ENCODE measurements at places on chromosomes 11 and 22.

DNA sequence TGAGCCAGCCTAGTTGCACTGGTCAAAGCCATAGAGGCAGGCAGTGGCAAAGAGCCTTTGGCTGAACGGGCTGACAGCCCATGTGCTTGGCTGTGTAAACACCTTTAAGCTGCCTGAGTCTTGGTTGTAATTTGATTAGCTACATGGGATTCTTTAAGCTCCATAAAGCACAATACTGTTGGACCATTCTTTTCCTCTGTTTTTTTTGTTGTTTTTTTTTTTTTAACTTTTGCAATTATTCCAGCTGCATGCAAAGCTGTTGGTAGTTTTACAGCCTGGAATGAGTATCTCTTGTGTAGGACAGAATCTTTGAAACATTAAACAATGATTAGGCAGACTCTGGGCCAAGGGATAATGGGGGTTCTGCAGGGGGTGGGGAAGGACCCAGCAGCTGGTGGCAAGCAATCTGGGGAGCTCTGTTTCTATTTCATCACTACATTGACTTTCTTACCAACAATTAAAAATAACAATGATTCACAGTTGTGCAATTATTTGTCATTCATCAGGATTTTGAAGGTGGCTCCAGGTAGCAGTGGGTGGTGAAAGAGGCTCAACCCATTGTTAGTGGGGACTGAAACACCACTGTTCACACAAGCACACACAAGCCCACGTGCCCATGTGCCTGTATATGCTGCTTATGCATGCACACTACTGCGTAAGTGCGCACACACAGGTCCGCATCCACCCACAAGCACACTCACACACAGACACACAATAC lies 69.5 kb upstream of the CSNK2A3 start:
- no peak for DNase-seq

DNA sequence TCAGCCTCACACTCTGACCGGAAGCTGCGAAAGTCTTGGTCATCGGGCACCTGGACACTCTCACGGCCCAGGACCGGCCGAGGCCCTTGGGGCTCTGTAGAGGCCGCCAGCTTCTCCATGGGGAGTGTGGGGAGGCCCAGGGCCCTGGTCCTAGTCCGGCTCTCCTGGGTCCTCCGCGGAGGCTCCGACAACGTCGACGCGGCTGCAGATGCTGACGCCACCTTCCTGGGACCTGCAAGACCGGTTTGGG lies 12.9 kb downstream of the STARD10 start:
- no peak for DNase-seq

DNA sequence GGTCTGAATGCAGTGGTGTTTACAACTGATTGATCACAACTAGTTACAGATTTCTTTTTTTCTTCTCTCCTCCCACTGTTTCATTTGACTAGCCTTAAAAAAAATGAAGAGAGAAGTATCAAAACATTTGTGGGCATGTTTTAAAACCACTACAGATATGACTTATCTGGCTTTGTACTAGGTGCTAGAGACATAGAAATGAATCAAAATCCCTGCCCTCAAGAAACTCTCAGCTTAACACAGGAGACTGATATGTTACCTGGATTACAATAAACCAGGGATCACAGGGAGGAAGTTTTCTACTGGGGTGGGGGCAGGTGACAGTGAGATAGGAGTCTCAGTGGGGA lies 25.2 kb upstream of the CTR9 start:
- DNase-seq: no peak

GRCh38 chr11:76201672-76202412 lies 4.5 kb downstream of the WNT11 start:
- no peak for DNase-seq

GRCh38 chr22:36762687-36763260 lies 13.1 kb downstream of the IFT27 start:
- no peak for DNase-seq

GRCh38 chr11:101188801-101189200 lies 59.2 kb upstream of the PGR start:
- DNase-seq: no peak

DNA sequence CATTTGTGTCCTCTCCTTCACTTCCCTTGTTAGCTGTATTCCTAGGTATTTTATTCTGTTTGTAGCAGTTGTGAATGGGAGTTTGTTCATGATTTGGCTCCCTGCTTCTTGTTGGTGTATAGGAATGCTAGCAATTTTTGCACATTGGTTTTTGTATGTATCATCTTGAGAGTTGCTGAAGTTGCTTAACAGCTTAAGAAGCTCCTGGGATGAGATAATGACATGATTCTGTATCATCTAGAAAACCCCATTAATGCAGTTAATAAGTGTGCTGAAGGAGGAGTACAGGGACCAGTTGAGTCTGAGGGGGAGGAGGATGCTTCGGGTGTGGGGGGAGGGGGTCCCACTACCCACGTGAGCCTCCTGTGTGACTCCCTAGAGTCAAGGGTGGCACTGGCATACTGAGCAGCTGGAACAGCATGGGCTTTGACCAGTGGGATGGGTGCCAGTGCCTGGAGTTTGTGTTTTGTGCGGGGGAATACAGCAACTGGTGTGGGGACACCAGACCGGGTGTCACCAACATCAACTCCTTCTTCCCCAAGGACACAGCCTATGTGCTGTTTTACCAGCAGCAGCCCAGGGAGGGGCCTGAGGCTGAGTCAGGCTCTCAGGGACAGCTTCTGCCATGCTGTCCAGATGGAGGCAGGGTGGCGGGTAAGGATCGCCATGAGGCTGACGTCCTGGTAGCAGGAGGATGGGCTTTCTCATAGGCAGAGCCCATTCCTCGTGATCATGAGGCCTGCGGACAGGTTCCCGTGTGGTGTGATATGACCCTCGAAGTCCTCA lies 24.1 kb downstream of the USP35 start:
- DNase-seq: no peak

DNA sequence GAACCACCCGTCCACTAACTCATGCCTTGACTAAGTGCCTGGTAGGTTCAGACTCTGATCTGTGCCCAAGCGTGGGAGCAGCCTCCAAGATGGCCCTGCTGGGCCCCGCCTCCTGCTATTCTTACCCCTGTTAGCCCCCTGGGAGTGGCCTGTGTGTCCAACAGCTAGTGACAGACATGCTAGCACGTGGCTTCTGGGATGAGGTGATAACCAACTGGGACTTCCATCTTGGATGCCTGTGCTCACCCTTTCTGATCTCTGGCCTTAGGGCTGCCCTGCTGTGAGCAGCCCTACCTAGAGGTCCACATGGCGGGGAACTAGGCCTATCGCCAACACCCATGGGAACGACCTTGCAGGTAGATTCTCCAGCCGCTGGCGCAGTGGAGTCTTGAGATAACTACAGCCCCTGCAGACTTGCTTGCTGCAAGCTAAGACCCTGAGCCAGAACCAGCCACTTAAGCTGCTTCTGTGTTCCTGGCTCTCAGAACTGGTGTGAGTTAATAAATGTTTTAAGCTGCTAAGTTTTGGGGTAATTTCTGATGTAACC lies 2.7 kb downstream of the MRPL21 start:
- no peak for DNase-seq

- no peak for DNase-seq
These were observed 37.1 kb upstream of the NFRKB start for GRCh38 chr11:129932381-129933067.

DNA sequence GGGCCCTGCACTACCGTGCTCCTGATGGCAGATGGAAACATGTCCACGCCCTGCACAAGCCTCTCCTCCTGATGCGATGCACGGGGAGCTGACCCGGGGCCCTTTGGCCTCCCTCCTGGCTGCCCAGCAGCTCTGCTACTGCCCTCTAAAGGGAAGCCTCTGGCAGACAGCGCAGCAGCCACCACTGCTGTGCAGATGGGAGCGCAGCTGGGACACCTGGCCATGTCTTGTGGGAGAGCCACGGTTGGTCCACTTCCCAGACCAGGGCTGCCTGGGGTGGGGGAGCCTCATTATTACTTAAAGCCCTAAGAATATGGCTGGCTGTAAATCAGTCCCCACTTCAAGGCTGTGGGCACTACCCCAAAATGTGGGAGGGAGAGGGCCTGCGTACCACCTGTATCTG lies 38.3 kb downstream of the TBX1 start:
- DNase-seq: no peak

DNA sequence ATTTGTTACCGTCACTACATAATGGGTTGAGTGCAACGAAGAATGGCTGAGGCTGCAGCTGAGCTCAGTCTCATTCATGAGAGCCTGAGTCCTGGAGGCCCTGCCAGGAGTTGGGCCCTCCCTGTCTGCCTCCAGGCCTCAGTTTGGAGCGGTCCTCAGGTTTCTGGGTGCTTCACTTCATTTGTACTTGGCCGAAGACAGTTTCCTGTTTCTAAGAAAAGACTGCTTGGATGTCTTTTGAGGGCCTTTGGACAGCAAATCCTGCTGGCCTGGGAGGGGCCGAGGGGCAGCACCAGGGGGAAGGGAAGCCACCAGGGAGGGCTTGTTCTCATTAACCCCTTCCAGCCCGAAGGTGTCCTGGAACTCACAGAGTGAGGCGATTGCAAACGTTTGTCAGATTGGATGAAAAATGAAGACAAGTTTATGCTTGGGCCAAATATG lies 163.1 kb downstream of the ETS1 start:
- no peak for DNase-seq

DNA sequence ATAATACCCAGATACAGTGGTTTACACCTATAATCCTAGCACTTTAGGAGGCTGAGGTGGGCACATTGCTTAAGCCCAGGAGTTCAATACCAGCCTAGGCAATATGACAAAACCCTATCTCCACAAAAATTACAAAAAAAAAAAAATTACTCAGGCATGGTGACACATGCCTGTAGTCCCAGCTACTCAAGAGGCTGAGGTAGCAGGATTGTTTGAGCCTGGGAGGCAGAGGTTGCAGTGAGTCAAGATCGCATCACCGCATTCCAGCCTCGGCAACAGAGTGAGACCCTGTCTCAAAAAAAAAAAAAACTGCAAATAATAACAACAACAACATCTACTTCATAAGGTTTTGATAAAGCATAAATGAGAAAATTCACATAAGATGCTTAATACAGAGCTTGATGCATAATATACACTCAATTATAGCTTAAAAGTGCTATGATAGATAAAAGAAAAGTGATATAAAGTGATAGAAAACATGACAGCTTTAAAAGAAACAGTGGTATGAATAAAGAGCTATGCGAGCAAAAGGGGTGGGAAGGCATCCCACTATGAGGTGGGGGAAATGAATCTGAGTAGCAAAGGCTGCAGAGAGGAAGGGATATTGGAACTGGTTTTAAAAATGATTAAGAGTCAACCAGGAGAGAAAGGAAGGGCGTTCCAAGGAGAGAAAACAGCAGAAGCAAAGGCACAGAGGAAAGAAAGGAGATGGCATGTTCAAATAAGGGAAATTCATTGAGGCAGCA lies 197.6 kb downstream of the KIF18A start:
- DNase-seq: no peak

DNA sequence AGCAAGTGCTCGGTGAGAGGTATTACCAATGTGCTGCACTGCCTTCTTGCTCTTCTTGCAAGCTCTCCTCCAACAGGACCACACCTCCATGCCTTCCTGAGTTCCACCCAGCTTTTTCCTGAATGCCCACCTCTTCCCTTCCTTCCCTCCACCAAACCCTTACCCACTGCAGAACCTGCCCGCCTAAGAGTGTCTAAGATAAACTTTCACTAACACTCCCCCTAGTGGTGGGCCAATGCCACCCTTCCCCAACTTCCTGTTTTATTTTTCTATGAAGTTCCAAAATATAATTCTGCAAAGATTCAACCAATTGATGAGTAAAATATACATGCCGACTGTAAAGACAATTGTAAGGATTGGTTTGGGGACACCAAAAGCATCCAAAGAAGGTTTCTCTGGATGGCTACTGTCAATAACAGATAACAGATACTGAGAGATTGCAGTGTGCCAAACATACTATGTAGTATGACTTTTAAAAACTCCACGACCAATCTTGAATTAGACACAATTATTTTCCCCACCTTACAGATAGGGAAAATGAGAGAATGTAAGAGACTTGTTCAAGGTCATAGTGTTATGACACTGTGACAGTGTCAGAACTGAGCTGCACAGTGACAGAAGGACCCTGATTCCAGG lies 38.6 kb upstream of the BMAL1 start:
- DNase-seq: peak; percentile 49

- DNase-seq: no peak
These were observed 420 bp upstream of the TRIM44 start for GRCh38 chr11:35662061-35662648.

- DNase-seq: peak; percentile 57
These were observed 12.7 kb downstream of the MAFF start for GRCh38 chr22:38214302-38215056.

GRCh38 chr22:19843857-19844376 lies 10.8 kb downstream of the GNB1L start:
- DNase-seq: no peak

DNA sequence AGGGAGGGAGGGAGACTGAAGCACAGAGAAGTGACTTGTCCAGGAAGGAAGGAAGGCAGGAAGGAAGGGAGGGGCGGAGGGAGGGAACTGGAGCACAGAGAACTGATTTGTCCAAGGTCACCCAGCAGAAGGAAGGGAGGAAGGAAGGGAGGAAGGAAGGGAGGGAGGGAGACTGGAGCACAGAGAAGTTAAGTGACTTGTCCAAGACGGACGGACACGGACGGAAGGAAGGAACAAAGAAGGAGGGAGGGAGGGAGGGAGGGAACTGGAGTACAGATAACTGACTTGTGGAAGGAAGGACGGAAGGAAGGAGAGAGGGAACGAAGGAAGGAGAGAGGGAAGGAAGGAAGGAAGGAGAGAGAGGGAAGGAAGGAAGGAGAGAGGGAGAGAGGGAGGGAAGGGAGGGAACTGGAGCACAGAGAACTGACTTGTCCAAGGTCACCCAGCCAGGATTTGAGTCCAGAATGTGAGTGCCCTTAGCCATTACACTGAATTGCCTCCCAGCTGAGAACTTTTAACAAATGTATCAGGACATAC lies 1.5 kb downstream of the SLC35F2 start:
- no peak for DNase-seq

DNA sequence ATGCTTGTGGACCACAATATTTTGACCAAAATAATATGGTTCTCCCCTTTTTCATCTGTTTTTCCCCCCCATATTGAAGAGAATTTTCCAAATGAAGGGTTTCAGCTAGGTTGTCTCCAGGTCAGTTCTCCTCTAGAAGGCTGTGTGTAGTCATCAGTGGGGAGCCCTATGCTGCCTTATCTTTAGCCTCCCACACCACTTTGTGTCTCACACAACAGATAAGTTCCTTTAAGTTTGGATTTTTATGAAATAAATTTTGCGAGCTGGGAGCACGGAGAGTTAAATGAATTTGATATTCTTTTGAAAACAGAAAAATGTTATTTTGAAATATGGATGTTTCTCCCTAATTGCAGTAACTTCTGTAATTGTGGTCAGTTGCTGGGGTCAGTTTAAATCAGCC lies 28.9 kb downstream of the PAX6 start:
- no peak for DNase-seq

DNA sequence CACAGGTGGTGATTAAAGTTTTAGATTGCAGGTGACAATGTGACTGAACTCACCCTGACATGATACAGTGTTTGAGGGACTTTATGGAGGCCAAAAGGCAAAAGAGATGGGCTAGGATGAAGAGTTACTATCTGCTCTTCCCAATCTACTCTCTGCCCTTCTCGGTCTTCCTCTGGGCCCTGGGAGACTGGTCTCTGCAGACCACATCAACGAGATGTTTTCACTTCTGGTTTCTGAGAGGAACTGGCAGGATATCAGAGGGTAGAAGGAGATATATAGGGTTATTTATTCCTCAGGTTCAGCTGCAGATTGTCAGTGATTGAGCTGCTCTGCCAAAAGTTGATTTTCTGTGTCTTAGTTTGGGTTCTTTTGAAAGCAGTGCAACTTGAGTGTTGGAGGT lies 32.4 kb upstream of the CD44 start:
- no peak for DNase-seq

GRCh38 chr11:44849922-44850321 lies 100.8 kb downstream of the TP53I11 start:
- no peak for DNase-seq

GRCh38 chr11:34449013-34449412 lies 10.3 kb downstream of the CAT start:
- no peak for DNase-seq

- DNase-seq: no peak
These were observed 9.1 kb downstream of the INSC start for GRCh38 chr11:15123849-15124248.
